Activated naive CD8-positive, alpha-beta T cell treated with anti-CD3 and anti-CD28 coated beads for 36 hours (primary cell): ENCODE measurements at places on chromosomes 1 and 21. TPM values are rescaled to one million over a fixed set of nuclear protein-coding genes. Genes with fewer than 3 reads are reported as not detected.

Gene C1orf198
- 6.7 TPM for total RNA-seq

Gene LDLRAP1
- total RNA-seq, result 14.3 TPM

Gene LCE1D
- total RNA-seq, result not detected

GRCh38 chr1:87224201-87224600, 104.5 kb upstream of the LMO4 start:
- no peak overlapping the region for H3K4me3 ChIP-seq
- peaks cover 4% of the 10 kb centered on the region for H3K27me3 ChIP-seq

Gene CAMK2N1
- total RNA-seq, result 0.25 TPM

GRCh38 chr1:183129921-183130690, 56.0 kb upstream of the LAMC2 start:
- H3K4me3 ChIP-seq, result no peak overlapping the region
- H3K27me3 ChIP-seq, result no peaks in the 10 kb centered on the region
- no peaks in the 10 kb centered on the region for H3K36me3 ChIP-seq
- no peaks in the 10 kb centered on the region for H3K4me1 ChIP-seq

GRCh38 chr1:24966724-24967346, 36.8 kb upstream of the RUNX3 start:
- no peaks in the 10 kb centered on the region for H3K27me3 ChIP-seq
- H3K4me3 ChIP-seq, result no peak overlapping the region
- H3K4me1 ChIP-seq, result peaks cover 58% of the 10 kb centered on the region
- DNase-seq, result peak; percentile 83
- H3K27ac ChIP-seq, result peak overlapping the region; percentile 97

Gene FAM76A
- total RNA-seq, result 8.4 TPM
